ENCODE measurements at places on chromosomes 5 and 9.

DNA sequence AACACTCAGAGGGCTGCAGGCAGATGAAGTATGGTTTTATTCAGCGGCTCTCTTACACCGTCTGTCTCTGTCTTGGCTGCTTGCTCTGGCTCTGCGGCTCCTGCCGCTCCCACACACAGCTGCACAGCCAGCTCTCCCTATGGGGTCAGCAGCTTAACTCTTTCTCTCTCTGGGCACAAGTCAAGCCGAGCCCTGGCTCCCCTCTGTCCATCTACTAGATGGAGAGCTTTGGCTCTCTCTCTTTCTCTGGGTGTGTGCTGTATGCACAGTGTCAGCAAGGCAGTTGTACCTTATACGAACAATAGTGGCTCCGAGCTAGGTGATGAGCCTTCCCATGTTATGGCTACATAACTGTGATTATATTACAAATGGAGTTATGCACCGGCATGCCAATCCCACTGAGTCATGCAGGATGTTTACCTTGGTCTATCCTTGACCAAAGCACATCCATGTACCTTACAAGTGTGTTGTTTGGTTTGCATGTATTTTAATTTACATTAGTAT lies 19.3 kb upstream of the PPP2CA start:
- peak overlapping the region; percentile 65 for H3K4me3 ChIP-seq
- H3K36me3 ChIP-seq = no peaks in the 10 kb centered on the region
- DNase-seq = peak; percentile 93
- no peaks in the 10 kb centered on the region for H3K27me3 ChIP-seq
- peaks cover 47% of the 10 kb centered on the region for H3K4me1 ChIP-seq

- DNase-seq = no peak
- H3K36me3 ChIP-seq = no peaks in the 10 kb centered on the region
- peaks cover 8% of the 10 kb centered on the region for H3K4me1 ChIP-seq
These were observed 1.3 kb downstream of the FGD3 start for GRCh38 chr9:92948632-92949031.

DNA sequence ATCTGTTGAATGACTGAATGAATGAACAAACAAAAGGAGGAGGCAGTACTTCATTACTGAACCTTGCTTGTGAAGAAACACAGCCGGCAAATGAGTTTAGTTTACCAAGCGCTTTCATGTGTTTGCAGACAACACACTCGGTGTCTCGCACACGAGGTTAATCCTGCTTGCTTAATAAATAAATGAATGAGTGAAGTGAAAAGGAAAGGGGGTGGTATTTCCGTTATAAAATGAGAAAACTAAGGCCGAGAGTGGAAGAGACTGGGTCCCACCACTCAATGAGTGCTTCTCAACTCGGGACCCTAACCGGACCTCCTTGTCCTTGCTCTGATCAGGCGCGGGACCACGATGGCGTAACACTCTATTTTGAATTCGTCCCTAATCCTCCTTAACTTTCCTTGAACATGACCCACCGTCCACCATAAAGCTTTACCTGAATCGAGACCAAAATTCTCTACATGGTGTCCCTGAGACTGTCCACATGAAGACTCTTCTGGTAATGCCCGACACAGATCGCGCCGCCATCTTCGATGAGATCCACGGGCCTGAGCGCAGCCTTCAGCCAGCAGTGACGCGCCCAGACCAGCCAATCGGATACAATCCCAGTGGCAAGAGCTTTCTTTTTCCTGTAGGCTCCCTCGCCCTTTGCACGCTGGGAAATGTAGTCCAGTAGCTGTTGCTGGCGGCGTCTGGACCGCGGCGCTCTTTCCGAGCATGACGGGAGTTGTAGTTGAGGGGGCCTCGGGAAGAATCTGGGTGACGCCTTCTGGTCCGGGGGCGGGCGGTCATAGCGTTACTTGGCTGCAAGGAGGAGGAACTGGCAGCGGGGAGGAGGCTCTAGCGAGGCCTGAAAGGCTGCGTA lies at the start of the genes MRPL50 and ZNF189:
MRPL50 (minus strand) TSS at position 551 of the 862 bp plus-strand sequence; CDS start at position 525, 26 bp downstream.
ZNF189 (plus strand) TSS at position 784 of the 862 bp plus-strand sequence. CDS start 306 bp downstream, outside the sequence.
- peak within 1 kb of the TSS; percentile 70 for H3K4me3 ChIP-seq
- peak within 1 kb of the TSS; percentile 2 for H3K27ac ChIP-seq
- no peaks in the 10 kb centered on the region for H3K27me3 ChIP-seq
- peak; percentile 93 for DNase-seq
- peaks cover 57% of the 10 kb centered on the region for H3K36me3 ChIP-seq

DNA sequence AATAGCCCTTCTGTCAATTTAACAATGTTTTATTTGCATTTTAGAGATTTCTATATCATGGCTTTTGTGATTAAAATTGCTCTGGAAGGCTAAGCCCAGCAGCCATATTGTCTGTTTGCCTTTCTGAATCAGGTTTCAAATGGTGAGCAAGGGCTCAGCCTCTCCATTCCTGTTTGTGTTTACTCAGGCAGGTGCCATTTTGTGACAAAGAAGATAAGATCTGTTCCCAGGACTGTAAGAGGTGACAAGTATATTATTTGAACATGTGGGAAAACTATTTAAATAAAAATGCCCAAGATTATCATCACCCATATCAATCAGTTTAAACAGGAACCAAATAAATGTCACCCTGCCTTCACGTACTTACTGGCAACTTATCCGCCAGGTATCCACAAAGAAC lies 641.3 kb upstream of the KLF4 start:
- H3K4me3 ChIP-seq = no peak overlapping the region
- H3K36me3 ChIP-seq = no peaks in the 10 kb centered on the region
- no peaks in the 10 kb centered on the region for H3K27me3 ChIP-seq

DNA sequence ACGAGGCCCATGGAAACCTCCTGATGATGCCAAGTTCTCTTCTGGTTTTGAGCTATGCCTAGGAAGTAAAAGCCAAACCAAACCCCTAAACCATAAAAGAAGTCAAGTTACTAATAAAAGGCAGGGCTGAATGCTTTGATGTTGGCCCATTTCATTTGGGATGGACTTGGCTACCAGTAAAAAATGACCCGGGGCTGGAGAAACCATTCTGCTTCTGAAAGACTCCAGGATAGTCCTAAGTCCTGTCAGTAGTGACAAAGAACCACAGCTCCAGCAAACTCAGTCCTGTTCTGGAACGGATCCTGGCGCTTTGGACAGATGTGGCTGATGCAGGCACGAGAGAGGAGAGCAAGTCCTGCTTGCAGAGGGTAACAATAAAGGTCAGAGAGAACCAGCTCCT lies 68.6 kb downstream of the SH3PXD2B start:
- no peak overlapping the region for H3K4me3 ChIP-seq
- DNase-seq = no peak
- no peaks in the 10 kb centered on the region for H3K36me3 ChIP-seq
- H3K27ac ChIP-seq = no peak overlapping the region
- no peaks in the 10 kb centered on the region for H3K27me3 ChIP-seq

DNA sequence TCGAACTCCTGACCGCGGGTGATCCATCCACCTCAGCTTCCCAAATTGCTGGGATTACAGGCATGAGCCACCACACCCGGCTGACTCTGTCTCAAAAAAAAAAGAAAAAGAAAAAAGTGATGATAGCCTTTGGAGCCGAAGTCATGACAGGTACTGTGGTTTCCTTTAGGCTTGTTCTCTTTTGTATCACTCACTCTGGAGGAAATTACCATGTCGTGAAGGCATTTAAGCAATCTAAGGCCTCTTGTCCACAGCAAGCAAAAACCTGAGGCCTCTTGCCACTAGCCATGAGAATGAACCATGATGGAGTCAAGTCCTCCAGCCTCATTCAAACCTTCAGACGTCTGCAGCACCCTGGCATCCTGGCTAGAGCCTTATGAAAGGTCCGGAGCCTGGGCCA lies 286.1 kb downstream of the RAB3C start:
- no peaks in the 10 kb centered on the region for H3K4me1 ChIP-seq
- no peak for DNase-seq
- no peaks in the 10 kb centered on the region for H3K36me3 ChIP-seq
- H3K27ac ChIP-seq = no peak overlapping the region
- no peak overlapping the region for H3K4me3 ChIP-seq

GRCh38 chr5:146041180-146041789 lies 64.1 kb downstream of the PLAC8L1 start:
- H3K4me1 ChIP-seq = peaks cover 16% of the 10 kb centered on the region
- peak; percentile 58 for DNase-seq
- H3K27me3 ChIP-seq = no peaks in the 10 kb centered on the region
- no peaks in the 10 kb centered on the region for H3K36me3 ChIP-seq

Data from PC-3 (cell line).